ENCODE measurements at places on chromosomes 3 and 15. TPM values are rescaled to one million over a fixed set of nuclear protein-coding genes. Genes with fewer than 3 reads are reported as not detected.

GRCh38 chr15:90701880-90702630 lies 15.1 kb upstream of the BLM start:
- DNase-seq, result no peak

- no peak for DNase-seq
Measured at GRCh38 chr15:41231422-41232226, 556 bp downstream of the CHP1 start.

DNA sequence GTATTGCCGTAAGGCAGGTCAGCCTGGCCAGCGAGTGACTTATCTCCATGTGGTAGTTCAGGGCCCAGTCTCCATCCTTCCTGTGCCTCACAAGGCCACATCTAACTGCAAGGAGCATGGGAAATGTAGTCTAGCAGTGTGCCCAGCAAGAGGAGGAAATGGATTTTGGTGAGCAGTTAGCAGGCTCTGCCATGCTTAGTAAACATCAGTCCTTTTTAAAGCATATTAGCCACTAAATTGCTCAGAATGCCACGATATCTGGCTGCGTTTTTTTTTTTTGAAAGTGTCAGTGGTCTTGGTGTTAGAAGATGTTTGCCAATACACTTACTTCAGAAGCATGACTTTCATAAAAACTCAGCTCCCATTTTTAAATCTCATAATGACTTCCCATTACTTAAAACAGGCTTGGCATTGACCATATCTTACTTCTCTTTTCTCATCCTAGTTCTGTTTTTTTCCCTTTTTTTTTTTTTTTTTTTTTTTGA lies 470.2 kb upstream of the TPRG1 start:
- DNase-seq, result no peak

Gene DHX36
- total RNA-seq, result 29.4 TPM

Gene GRAMD1C
- 2.2 TPM for total RNA-seq

Measured in M059J (cell line).